Activated CD8-positive, alpha-beta T cell treated with anti-CD3 and anti-CD28 coated beads, Interleukin-2, amount 10 ng/mL, durations not matched to agents 7 days and 5 days (primary cell): ENCODE measurements at places on chromosomes 12 and 14. TPM values are rescaled to one million over a fixed set of nuclear protein-coding genes. Genes with fewer than 3 reads are reported as not detected.

- no peak for DNase-seq
Measured at GRCh38 chr12:123655420-123655819, 15.5 kb upstream of the TCTN2 start.

DNA sequence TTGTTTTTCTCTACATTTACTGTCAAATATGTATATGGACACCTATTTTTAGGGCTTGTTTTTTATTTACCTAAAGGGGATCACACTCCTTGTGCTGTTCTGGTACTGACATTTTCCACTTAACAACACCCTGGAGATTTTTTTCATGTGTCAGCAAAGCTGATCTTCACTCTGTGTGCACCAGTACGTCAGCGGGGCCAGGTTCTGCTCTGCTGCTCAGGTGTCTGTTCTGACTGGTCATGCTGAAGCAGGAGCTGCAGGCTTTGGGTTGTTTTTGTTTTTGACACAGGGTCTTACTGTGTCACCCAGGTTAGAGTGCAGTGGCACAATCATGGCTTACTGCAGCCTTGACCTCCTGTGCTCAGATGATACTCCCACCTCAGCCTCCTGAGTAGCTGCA is 81.9 kb upstream of the CCND2 start:
- no peak for DNase-seq

GRCh38 chr14:89276424-89276975 is 140.5 kb downstream of the FOXN3 start:
- peak; percentile 71 for DNase-seq

DNA sequence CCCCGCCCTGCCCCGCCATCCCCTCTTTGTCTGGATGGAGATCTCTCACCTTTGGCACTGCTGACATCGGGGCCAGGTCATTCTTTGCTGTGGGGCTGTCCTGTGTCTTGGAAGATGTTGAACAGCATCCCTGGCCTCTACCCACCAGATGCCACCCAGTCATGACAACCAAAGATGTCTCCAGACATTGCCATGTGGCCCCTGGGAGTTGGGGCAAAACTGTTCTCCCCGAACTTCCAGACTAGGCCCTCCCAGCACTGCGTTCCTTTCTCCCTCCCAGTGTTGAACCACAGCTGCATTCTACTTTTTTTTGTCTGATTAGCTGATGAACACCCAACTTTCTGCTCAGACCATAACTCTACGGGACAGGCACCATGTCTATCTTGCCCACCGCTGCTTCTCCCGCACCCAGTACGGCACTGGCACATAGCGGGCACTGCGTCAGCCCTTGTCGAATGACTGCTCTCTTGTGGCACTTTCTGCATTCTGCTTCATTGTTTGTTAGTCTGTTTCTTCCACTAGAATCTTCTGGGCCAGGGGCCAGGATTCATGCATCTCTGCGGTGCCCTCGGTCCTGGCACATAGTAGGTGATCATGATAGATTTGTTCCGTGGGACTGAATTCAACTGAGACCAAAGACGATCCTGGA is 13.1 kb upstream of the MYL2 start:
- no peak for DNase-seq

DNA sequence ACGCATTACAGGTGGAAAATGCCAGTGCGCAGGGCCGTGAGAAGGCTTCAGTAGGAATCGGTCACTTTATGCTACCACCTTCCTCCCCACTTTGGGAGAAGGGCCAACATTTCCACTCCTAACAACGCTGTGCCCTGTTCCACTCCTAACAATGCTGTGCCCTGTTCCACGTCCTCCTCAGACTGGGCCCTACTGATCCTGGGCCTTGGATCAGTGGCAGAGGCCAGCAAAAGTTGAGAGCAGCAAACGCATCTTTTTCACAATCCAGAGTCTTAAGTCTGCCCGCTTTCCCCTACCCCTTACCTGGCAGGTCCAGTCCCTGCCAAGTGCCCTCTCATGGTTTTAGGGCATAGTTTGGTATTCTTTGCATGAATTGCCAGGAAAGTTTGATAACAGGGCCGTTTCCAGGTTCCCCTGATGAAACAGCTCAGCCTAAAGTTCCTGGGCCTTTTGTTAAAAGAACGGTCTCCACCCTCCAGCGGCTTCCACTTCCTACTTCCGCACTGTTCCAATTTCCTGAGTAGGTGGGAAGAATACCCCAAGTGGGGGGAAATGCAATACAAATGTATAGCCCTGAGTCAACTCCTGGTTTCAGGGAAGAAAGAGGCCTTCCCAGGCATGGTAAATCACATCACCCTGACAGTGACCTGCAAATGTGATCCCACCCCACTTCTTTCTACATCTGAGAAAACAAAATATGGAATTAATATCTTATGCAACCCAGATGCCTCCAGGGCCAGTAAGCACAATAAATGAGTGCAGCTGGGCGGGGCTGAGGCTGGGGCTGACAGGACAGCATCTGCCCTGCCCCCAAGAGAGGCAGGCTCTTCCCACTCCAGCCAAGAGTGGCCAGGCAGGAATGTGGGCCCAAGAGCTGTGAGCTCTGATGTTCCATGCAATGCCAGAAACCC is 15.0 kb downstream of the KCTD10 start:
- no peak for DNase-seq

GRCh38 chr12:5037795-5038357 is 5.8 kb upstream of the KCNA5 start:
- no peak for DNase-seq

DNA sequence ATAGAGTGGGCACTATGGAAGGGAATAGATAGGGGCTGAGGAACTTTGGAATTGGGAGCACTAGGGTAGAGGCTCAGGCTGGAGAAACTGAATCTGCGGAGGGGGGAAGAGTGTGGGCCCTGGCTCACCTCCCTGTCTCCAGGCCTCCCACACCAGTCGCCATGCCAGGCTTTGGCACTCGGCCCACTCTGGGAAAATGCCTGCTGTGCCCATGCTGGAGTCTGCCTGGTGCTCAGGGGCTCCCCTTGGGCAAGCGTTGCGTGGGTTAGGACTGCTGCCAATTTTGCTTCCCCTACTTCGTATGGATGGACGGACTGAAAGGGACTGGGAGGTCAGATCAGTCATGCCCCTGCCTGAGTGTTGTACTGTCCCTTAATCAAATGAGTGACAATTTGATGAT is 34.6 kb upstream of the CISTR start:
- no peak for DNase-seq

DNA sequence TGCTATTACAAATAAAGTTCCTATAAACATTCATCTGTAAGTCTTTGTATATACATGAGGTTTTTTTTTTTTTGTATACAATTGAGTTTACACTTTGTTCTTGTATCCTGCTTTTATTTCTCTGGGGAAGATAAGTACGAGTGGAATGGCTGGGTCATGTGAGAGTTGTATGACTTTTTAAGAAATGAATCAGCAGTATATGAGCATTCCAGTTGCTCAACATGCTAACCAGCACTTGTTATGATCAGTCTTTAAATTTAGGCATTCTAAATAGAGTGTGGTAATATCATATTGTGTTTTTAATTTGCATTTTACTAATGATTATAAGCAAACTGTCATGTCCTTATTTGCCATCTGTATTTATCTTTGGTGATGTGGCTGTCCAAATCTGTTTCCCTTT is 44.7 kb upstream of the AMIGO2 start:
- no peak for DNase-seq

DNA sequence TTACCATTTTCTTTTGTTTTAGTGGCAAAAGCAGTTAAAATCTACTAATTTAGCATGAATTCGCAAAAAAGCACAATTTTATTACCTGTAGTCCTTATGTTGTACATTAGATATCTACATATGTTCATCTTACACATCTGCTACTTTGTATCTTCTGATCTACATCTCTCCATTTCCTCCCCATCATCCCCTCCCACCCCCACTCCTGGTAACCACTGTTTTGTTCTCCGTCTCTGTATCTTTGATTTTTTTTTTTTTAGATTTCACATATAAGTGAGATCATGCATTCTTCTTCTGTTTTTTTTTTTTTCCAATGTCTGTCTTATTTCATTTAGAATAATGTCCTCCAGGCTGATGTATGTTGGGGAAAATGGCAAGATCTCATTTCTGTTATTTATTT is 922.7 kb downstream of the VRK1 start:
- peak; percentile 56 for DNase-seq

Gene EGLN3
- 12.7 TPM for total RNA-seq
